ENCODE measurements at places on chromosomes 7 and 10.
A peak's percentile ranks its signal among the peaks of the same experiment; 100 is the strongest.

GRCh38 chr7:117402109-117402508 is 25.2 kb downstream of the ASZ1 start:
- no peak for DNase-seq

DNA sequence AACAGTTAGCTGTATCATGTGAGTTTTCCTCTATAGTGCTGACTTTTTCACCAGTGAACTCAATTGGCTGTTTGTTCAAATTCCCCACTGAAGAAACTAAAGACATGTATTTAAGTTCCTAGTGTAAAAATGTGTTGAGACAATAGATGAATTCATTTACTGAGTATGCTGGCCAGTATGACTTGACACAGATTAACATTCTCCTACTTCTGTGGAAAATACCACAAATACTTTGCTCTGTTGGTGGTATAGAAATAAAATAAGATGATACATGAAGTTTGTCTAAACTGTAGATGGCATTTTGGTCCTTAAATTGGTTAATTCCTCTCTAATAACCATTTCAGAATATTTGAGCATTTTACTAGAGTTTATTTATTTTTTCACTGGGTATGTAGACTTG is 227.7 kb upstream of the TEX47 start:
- no peak for DNase-seq

DNA sequence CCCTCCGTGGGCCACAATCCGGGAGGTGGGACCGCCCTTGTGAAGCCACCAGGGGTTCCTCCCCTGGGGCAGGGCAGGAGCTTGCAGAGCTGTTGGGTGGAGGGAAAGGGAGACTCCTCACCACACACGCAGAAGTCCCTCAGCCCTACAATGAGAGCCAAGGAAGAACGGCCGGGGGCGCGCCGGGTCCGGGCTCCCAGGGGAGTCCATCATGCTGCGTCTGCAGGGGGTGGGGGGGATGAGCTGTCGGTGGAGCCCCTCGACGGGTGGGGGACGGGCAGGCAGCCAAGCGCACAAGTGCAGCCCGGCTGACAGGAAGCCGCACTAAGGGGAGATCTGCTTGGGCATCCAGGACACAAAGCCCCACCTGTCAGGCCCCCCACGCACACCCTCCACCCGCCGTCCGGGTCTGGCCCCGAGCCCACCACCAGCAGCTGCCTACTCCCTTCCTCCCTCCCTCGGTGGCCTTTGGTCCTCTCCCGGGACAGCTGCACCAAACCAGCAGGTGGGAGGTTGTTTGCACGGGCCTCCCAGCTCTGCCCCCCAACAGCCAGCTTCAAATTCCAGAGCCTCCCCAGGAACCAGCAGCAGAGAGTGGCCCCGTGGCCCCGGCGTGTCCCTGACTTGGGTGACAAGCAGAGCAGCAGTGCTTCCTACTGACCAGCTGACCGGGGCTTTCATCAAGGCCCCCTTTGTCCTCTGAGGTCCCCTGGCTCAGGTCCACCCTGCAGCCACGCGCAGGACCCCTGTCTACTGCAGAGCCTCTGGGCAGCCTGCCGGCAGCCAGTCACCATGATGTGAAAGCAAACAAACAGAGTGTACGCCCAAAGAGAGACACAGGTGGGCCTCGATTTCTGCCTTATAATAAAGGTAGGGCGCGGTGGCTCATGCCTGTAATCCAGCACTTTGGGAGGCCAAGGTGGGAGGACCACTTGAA is 50.3 kb downstream of the HIP1 start:
- no peak for DNase-seq

DNA sequence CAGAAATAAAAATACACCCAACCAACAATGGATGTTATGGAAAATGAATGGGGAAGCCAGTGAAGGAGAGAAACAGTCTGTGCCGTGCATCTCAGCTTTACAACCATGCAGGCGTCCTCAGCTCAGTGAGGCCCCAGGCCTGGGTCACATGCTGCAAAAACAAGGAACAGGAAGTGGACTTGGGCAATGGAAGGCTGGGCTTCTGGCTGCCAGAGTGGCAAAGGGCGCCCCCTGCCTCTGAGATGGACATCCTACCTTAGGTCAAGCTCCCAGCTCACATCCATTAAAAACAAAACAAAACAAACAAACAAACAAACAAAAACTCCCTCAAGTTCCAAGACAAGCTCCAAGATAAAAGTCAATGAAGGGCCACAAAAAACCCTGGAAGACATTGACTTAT is 54.7 kb upstream of the AFAP1L2 start:
- DNase-seq: peak; percentile 62

- no peak for DNase-seq
These were observed 21.9 kb upstream of the SFTPA2 start for GRCh38 chr10:79582096-79582495.

- DNase-seq: peak; percentile 90
These were observed 34.2 kb downstream of the PARD3 start for GRCh38 chr10:34780818-34781380.

- peak; percentile 81 for DNase-seq
These were observed 399.9 kb upstream of the IGFBP3 start for GRCh38 chr7:46320956-46321355.

DNA sequence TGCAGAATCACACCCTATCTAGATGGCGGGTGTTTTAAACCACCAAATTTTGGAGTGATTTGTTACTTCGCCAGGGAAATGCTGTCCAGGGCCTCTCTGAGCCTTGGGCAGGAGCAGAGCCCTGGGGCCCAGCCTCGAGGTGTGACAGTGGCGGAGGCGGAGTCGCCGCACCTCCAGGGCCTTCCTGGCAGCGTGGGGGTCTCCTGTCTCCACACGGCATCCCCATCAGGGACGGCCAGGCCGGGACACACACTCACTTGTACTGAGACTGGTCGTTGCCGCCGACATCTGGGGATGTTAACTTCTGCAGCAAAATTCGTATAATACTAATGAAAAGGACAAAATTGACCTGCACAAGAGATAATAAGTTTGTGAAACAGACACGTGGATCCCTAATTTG is 110.7 kb downstream of the VIPR2 start:
- no peak for DNase-seq

GRCh38 chr10:13658871-13659685 is 72.3 kb downstream of the PRPF18 start:
- DNase-seq: no peak

GRCh38 chr7:99109108-99110051 is 34.5 kb downstream of the SMURF1 start:
- no peak for DNase-seq

DNA sequence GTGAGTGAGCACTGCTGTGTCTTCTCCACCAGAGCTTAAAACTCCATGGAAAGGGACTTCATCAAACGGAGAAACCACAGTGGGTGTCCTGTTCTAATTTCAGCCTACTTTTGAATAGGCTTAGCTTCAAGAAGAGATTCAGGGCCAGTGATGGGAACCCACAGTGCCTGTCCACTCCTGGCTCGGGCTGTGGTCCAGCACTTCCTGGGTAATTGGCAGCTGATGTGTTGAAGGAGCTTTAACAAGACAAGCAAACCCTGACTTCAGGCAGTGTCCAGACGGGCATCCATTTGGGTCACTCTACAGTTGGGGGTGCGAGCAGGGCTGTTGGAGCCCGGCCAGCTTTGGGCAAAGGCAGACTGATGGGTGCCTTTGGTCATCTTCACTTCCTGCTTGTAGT is 14.5 kb downstream of the VWC2 start:
- DNase-seq: no peak

DNA sequence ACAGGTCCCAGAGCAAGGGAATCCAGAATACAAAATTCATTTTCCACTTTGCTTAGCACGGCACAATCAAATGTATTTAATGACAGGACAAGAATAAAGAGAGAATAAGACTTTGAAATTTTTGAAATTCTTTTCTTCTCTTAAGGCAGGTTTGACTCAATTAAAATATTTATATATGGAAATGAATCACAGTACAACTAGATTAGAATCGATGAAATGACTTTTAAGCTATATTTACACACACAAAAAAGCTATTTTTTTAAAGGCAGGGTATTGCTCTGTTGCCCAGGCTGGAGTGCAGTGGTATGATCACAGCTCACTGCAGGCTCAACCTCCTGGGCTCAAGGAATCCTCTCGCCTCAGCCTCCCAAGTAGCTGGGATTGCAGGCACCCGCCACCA is 265.4 kb upstream of the SLC26A5 start:
- DNase-seq: no peak

DNA sequence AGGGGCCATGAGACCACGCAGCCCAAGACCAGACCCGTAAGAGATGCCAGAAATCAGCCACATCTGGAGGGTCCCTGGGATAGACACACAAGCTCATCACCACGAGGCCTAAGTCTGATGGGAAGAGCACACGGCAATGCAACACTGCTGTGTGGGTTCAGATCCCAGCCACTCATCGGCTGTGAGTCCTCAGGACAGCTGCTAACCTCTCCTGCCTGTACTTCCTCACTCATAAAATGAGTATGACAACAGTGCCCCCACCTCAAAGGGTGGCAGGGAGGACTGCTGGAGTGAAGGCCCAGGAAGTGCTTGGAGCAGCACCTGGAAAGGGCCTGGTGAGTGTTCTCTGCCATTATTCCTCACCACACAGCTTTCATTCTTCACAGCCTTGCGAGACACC is 60.9 kb downstream of the MAD1L1 start:
- DNase-seq: no peak

- DNase-seq: peak; percentile 91
These were observed 65.1 kb downstream of the CLEC2L start for GRCh38 chr7:139588632-139589031.

Measured in fibroblast of villous mesenchyme (primary cell).